ENCODE measurements at places on chromosomes 5 and 9.
A peak's percentile ranks its signal among the peaks of the same experiment; 100 is the strongest.

DNA sequence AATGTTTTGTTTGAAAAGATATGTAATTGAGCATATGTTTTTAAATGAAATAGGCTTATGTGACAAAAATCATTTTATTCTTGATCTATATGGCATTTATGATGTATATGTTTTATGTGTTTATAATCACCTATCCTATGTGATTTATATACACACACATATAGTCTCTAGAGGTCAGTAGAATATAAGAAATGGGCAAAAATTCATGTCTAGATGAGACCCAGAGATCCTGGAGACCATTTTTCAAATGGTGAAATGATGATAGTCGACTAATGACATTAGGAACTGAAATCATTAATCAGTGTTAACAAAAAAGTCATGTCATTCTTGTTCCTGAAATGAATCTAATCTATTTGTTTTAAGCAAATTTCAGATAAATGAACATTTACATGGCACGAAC is 709.2 kb upstream of the WWC1 start:
- no peak for DNase-seq

GRCh38 chr9:83238871-83239640 is 176.1 kb upstream of the RASEF start:
- no peak for DNase-seq

GRCh38 chr5:52709167-52709925 is 78.4 kb upstream of the ITGA1 start:
- no peak for DNase-seq

GRCh38 chr5:150241298-150242160 is 48.0 kb downstream of the CAMK2A start:
- DNase-seq = no peak

DNA sequence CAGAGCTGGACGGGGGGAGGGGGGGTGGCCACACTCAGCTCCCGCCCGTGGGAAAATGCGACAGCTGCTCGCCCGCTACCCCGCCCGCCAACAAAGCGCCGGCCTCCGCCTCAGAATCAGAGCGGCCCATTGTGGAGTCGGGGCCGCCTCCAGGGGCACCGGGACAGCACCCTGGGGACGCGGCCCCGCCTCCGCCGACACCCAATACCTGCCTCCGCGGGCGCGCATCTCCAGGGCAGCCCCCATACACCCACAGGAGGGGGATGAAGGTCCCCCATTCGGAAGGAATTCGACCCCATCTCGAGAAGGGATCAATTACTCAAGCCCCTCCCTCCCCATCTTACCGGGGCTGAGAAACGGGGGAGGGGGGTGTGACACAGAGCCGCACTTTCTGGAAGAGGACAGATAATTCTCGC is 1.3 kb downstream of the NOTCH1 start:
- DNase-seq = no peak

GRCh38 chr9:16304301-16304700 is 566.2 kb downstream of the BNC2 start:
- DNase-seq = no peak

DNA sequence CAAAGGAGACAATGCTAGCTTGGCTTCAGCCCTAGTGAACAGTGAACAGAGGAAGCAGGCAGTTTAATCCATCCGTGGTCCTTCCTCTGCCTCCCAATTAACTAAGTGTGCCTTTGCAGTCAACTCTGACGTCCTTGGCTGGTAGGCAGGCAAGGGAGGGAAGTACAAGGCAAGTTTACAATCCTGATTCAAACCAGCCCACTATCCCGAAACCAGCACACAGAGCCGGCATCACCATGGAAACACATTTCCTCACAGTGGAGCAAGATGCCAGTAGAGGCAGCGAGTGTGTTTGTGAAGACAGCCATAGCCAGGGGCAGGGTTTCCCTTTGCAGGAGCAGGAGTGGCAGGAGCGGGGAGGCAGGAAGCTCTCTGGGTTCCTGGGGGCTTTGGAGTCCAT is 73.9 kb downstream of the GOLPH3 start:
- DNase-seq = no peak

- no peak for DNase-seq
Measured at GRCh38 chr5:112669328-112669963, 68.2 kb upstream of the APC start.

GRCh38 chr5:121086671-121087070 is 622.6 kb downstream of the PRR16 start:
- DNase-seq = no peak

GRCh38 chr5:44660251-44660650 is 148.5 kb upstream of the MRPS30 start:
- DNase-seq = no peak

- no peak for DNase-seq
Measured at GRCh38 chr5:76579166-76579937, 43.9 kb downstream of the F2RL2 start.

DNA sequence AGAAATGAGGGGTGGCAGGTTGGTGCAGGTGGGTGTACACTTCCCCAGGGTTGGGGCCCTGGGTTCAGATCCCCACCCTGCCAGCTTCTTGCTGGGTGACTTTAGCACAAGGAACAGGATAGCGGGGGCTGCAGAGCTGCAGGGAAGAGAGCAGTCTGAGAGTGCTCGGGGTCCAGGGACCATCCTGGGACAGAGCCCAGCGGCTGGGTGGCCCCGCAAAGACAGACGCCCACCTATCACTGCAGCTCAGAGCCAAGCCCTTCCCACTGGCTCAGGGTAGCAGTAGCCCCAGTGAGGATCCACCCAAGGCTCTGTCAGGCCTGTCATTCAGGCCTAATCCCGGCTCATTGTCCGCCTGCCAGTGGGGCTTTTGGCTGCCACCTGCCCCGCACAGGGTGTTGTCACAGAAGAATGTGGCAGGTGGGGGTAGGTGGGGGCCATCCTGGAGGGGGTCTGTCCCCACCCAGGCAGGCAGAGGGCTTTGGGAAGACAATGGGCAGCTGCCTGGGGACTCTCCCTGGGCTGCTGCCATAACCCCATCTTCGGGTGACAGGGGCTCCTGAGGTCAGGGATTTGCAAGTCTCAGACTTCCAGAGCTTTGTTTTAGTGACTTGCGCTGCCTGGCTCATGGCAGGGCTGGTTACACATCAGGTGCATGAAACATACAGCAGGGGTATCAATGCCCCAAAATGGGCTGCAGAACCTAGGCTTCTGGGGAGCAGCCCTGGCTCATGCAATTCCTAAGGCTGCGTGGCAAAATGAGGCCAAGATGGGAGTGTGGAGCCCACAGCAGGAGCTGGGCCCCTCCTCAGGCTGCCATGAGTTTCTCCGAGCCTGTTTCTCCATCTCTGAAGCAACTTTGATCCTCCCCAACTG is 52.1 kb downstream of the BARX1 start:
- DNase-seq = no peak

- DNase-seq = peak; percentile 44
Measured at GRCh38 chr5:57302164-57302563, 128.3 kb downstream of the GPBP1 start.

GRCh38 chr9:88322906-88323566 is 65.2 kb upstream of the SPIN1 start:
- peak; percentile 5 for DNase-seq

- DNase-seq = no peak
Measured at GRCh38 chr5:39192450-39193160, 26.8 kb downstream of the FYB1 start.

GRCh38 chr5:44641820-44642219 is 166.9 kb upstream of the MRPS30 start:
- DNase-seq = no peak

DNA sequence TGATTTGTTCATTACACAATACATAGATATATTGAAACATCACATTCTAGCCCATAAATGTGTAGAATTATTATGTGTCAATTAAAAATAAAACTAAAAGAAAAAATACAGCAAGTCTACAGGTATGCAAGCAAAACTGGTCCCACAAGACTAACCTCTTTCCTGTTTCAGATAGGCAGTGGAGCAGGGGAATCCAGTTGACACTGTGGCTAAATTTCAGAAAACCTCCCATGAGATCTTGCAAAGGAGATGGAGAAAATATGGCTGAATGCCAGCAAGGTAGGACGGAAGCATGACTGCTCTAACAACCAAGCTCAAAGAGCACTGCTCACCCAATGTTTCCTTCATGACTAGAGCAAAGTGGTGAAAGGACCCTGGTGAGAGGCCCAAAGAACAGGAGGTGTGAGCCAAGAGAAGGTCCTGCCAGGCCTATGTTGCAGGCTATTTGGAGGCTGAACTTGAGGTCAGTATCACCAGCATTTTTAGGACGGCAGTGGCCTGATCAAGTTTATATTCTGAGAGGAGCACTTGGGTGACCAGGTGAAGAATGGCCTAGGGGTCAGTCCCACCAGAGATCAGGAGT is 1.1 kb upstream of the SH3TC2 start:
- DNase-seq = no peak

DNA sequence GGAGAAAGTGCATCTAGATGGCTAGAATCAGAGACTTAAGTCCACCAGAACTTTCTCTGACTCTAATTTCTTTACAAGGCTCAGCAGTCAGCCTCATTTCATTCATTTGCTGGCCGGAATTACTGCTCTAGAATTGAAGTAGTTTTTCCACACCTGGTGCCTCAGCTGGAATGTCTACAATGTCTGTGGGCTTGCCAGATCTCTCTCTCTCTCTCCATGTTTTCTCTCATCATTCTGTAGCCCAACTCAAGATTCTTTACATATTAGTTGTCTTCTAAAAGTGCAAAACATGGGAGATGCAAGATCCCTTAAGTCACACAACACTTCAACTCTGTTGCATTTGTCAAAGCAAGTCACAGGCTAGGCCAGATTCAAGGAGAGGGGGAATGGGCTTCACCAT is 103.9 kb upstream of the TAF11L2 start:
- no peak for DNase-seq

- DNase-seq = no peak
Measured at GRCh38 chr5:128782446-128782845, 182.8 kb upstream of the SLC27A6 start.

GRCh38 chr9:79980432-79980831 is 408.7 kb downstream of the TLE4 start:
- DNase-seq = no peak

GRCh38 chr9:127232833-127233549 is 31.6 kb upstream of the GARNL3 start:
- no peak for DNase-seq

DNA sequence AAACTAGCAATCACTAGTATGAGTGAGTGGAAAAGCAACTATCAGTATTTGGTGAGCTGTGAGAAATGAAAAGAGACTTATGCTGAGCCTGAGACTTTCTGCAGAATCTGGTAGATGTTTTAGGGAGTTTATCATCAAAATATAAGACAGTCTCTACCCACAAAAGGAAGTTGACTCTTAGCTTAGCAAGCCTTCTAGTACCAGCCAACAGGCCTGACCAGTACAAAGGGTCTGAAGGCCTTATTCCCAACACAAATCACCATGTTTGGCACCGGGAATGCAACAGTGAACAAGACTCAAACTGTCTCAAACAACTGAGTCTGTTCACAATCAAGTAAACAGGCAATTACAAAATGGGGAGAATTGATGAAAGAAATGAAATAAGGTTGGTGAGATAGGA is 244.4 kb downstream of the CWC27 start:
- no peak for DNase-seq

DNA sequence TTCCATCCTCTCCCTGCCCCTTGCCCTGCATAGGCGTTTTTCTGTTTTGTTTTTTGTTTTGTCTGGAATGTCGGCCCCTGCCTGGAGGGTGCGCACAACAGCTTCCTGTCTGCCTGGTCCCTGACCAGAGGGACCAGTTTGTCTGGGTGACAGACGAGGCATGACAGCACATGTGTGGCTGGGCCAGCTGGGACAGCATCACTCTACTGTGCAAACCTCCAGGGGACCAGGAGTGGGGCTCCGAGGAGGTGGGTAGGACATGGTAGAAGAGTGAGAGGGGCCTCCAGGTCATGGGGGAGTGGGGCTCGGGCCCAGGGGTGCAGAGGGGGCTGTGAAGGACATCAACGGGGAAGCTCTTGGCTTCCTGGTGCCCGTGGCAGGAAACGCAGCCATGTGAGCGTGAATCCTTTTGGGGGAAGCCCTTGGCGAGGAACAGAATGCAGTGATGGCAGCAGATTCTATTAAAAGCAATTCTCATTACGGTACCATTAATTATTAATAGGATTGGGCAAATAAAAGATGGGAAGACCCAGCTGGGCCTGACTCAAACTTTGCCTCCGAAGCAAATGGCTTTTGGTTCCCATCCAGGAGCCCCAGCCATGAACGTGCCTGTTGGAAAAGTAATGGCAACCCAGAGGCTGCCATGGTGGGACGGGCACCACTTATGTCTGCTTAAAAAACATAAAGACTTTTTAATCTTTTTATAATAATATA is 184.4 kb upstream of the IER5L start:
- no peak for DNase-seq

- DNase-seq = no peak
Measured at GRCh38 chr9:128211186-128211980, 8.2 kb downstream of the DNM1 start.

GRCh38 chr5:41120600-41120999 is 49.5 kb upstream of the MROH2B start:
- no peak for DNase-seq

DNA sequence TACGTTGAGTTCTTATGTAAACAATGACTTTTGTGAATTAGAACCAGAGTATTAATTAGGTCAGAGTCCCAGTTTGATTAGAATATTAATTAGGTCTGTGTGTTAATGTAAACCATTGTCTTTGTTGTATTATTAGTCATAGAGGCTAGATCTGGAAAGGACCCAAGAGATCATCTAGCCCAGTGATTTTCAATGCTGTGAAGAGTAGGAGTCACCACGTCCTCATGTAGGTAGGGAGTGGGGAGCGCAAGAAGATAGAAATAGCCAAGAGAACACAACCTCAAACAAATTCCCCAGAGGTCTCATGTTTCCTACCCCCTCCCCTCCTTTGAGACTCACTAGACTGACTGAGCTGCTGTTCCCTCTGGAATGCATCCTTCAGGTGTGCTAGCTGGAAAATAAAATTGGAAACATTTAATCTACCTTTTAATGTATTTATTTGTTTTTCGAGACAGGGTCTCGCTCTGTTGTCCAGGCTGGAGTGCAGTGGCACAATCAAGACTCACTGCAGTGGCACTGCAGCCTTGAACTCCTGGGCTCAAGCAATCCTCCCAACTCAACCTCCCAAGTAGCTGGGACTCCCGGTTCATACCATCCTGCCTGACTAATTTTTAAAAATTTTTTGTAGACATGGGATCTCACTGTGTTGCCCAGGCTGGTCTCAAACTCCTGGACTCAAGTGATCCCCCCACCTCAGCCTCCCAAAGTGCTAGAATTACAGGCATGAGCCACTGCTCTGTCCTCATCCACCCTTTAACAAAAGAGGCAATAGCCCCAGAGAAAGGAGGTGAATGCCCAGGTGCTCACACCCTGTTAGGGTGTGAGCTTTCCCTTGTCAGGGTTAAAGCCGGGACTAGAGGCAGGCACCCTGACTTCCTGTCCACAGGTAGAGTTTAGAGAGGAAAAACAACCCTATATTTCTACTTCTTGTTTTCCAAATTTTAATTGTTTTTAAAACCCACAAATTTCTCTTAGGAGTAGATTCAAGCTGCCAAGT is 92.9 kb downstream of the INIP start:
- no peak for DNase-seq

DNA sequence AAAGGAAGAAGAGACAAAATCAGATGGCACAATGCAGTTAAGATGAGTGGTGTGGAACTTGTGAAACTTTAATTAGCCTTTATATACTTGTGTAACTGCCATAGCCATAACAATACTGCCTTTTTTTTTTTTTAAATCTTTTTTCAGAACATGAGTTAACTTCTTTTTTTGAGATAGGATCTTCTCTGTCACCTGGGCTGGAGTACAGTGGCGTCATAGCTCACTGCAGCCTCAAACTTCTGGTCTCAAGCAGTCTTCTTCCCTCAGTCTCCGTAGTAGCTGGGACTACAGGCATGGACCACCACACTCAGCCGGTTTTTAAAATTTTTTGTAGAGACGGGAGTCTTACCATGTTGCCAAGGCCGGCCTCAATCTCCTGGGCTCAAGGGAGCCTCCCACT is 37.2 kb downstream of the GPBP1 start:
- no peak for DNase-seq

GRCh38 chr9:69955536-69956355 is 87.9 kb upstream of the MAMDC2 start:
- no peak for DNase-seq
